Activated CD8-positive, alpha-beta memory T cell treated with anti-CD3 and anti-CD28 coated beads for 1 hour (primary cell): ENCODE measurements at places on chromosomes 5 and 9.

DNA sequence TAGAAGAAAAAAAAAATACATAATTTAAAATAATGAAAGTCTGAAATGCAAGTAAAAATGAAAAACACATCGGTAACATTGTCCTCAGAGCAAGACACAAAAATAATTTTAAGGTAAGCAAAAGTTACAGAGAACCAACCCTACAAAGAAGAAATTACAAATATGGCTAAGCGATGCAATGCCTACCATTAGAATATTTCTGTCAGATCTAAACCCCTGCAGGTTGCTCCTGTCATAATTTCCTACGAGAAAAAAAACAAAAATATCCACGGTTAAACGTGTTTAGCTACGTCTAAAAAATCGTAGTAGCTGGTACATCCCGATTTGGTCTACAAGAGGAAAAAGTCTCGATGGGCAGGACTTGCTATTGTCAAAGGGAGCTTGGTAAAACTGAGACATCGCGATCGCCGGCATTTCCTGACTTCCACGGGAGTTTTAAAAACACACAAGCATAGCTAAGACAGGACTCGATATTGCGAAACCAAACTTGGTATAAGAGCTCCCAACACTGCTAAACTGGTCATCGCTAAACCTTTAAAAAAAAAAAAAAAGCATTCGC, 1.1 kb upstream of the ANXA2R start:
- DNase-seq, result no peak

DNA sequence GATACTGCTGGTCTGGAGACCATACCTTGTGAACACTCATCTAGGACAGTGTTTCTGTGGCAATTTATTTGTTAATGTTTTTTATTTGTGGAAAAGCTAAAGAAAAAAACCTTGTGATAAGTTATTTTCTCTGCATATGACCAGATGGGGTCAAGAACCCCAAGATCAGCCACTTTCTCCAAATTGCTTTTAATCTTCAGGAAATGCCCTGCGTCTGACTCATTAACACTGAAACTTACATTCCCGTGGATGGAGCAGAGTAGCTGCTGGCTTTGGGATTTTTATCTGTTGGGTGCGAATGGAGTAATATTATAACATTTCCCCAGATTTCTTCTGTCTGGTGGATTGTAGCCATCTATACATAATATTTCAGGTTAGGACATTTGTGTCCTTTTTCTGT, 444.5 kb downstream of the SH3GL2 start:
- no peak for DNase-seq

GRCh38 chr9:27717991-27718390, 144.7 kb upstream of the C9orf72 start:
- DNase-seq, result no peak

DNA sequence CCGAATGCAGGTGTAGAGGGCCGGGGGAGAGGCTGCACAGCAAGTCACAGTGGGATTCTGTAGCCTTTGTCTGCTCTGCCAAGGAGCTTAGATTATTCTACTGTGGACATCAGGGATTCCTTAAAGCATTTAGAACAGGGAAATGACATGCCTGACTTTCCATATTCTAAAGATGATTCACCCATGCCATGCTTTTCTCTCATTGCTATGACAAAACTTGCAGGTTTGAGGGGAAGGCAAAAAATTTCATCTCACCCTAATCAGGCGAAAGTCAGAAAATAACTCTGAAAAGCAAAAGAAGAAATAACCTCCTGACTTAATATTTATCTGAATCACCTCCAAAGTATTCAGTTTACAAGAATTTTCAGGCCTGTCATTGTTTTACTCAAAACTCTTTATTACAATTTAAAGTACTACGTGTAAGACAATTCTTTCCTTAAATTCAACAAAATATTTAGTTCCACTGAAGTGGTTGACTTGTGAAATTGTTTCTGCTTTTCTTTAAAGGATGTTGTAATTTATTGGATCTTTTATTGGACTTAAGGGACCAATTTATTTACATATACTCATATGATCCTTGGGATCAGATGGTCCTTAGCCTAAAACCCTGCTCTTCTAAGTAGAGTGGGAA, 30.0 kb upstream of the GAS1 start:
- DNase-seq, result no peak

DNA sequence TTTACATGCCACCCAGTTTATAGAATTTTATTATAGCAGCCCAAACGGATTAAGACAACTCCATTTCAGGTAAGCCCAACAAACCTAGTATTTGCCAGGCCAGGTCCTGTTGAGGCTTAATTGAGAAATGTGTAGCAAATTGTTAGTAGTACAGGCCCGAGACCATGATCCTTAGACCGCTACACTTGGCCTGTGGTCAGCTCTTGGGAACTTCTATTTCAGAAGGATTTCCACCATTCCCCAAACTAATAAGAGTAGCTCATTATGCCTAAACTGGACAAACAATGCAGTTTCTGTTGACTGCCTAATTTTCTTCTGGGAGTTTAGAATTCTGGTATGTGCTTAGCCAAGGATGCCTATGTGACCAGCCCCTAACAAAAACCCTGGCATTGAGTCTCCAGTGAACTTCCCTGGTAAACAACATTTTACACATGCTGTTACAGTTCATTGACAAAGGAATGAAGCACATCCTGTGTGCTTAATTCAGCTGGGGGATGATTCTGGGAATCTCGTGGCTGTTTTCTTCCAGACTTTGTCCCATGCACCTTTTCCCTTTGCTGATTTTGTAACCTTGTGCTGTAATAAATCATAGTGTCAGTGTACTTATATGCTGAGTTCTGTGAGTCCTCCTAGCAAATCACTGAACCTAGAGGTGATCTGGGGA, 5.6 kb upstream of the GPX3 start:
- DNase-seq, result no peak
